ENCODE measurements at places on chromosomes 4 and X.

GRCh38 chr4:159443975-159444374, 341.1 kb downstream of the RAPGEF2 start:
- DNase-seq, result no peak

DNA sequence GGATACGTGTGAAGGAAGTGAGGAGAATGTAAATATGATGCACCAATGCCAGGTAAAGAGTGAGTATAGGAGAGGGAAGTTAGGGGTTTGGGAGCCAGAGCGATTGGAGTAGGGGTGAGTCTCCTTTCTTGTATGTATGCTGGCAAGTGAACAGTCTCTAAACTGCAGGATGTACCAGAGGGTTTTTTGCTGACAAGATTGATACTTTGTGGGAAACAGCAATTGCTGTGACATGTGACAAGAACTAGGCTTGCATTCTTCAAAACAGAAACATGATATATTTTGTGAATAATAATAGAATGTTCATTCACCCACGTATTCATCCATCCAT, 706 bp downstream of the CHIC1 start:
- no peak for DNase-seq

- DNase-seq, result no peak
Measured at GRCh38 chr4:149985981-149986380, 92.3 kb upstream of the DCLK2 start.

- DNase-seq, result no peak
Measured at GRCh38 chr4:13174001-13174400, 310.1 kb downstream of the RAB28 start.

DNA sequence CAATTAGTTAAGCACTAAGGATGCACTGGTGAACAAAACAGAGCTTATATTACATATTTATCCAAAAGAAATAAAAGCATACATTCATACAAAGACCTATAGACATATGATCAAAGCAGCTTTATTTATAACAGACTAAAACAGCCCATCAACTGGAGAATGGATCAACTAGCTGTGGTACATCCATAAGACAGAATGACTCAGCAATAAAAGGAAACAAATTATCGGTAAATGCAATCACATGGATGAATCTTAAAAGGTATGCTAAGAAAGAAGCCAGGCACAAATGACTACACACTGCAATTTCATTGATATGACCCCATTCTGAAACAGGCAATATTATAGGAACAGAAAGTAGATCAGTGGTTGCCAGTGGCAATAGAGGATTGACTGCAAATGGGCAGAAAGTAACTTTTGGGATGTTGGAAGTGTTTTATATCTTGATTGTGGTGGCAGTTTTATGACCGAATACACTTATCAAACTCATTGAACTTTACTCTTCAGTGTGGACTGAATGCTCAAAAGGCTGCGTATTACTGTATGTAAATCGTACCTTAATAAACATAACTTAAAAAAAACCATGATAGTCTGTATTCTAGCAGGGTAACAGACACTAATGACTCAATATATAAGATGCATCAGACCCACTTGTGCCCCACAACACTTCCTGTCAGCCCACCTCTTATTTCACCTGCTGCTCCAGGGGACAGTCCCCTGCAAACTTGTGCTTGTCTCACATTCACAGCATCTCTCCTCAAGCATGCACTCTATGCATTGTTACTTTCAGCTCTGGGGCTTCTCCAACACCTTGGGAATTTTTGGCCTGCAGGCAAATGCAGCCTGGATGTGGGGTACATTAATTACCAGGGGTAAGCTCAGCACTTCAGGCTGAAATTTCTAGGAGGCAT, 59.1 kb downstream of the MID1IP1 start:
- no peak for DNase-seq

- DNase-seq, result no peak
Measured at GRCh38 chr4:53355930-53356521, 9.8 kb downstream of the SCFD2 start.

- DNase-seq, result no peak
Measured at GRCh38 chr4:135838889-135839288, 1637.3 kb upstream of the PABPC4L start.

- DNase-seq, result no peak
Measured at GRCh38 chrX:2464677-2465166, 36.1 kb downstream of the DHRSX start.

- no peak for DNase-seq
Measured at GRCh38 chr4:33512397-33512796, 2731.9 kb downstream of the ARAP2 start.

DNA sequence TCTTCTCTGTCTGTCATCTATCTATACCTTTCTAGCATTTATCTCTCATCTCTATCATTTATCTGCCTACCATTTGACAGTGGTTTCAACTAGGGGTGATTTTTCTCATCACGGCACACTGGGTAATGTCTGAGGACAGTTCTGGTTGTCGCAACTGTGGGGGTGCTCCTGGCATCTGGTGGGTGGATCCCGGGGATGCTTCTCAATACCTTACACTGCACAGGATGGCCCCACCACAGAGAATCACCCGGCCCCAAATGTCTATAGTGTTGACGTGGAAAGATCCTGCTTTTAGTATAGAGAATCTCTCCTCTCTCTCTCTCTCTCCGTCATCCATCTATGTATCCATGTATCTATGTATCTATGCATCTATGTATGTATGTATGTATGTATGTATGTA, 7.2 kb downstream of the P2RY8 start:
- DNase-seq, result no peak

GRCh38 chr4:9703391-9703790, 78.0 kb upstream of the DRD5 start:
- no peak for DNase-seq

DNA sequence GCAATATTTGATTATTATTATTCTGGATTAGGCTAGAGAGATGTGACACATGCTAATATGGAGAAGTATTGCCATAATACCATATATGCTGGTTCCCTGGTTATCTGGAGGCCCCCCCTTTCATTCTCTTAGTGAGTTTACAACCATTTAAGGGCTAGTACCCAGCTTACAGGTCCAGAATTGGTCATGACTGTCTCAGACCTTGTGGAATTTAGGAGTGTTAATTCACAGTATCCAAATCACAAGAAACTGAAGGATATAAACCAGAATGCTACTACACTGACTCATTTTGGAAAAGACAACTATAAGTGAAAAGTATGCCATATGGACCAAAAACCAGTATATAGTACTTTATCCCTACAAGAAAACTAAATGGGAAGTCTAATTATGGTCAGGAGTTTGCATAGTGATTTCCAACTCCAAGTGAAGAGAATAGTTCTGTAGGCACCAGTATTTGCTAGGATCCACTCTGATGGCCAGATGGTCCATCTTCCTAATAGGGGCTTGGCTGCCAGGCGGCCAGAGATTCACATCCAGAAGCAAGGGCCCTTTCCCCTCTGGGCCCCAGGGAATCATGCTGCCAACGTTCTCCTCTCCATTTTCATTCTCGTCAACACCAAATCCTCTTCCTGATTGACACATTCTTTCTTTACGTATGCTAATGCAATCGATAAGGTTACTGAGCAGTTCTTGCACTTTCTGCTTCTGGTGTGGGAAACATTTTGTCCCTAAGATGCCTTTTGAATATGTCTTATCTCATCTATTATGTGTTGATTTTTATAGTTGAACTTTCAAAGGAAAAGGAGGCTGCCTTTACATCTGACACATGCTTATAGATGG, 123.6 kb downstream of the SHROOM3 start:
- DNase-seq, result no peak

DNA sequence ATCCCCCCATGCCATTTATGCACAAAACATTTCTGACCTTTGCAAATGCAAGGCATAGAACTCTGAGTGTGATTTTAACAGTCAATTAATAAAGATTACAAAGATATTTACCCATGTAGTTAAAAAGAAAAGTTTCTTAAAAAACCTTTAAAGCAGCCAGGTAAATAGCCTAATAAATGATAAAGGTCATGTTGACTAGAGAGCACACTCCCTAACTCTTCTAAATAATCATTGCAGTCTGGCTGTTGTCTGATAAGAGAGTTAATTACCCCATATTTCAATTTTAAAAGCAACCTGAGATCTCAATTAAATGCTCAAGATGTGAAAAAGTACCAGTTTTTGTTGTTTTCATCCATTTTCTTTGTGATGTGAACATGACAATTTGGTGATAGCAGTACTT, 291.5 kb upstream of the SMIM31 start:
- no peak for DNase-seq

Measured in GM04504 (cell line).